ENCODE measurements at places on chromosomes 4 and X. TPM values are rescaled to one million over a fixed set of nuclear protein-coding genes. Genes with fewer than 3 reads are reported as not detected.
A peak's percentile ranks its signal among the peaks of the same experiment; 100 is the strongest.

GRCh38 chr4:90951037-90951436 is 823.8 kb downstream of the CCSER1 start:
- peak; percentile 83 for DNase-seq

DNA sequence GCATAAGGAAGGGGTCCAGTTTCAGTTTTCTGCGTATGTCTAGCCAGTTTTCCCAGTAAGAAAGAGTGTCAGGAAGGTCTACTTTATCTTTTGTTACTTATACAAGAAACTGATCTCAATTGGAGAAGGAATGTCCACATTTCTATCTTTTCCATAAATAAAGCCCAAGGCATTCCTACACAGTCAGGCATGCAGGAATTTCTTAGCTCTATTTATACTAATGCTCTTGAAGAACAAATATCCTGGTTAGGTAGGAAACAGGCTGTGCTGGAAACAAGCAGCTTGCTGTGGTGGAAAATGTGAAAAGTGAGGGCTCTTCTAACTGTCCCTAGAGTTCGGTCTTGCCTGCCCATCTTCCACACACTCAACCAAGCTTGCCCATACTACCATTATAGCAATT is 37.9 kb upstream of the PITX2 start:
- no peak for DNase-seq

DNA sequence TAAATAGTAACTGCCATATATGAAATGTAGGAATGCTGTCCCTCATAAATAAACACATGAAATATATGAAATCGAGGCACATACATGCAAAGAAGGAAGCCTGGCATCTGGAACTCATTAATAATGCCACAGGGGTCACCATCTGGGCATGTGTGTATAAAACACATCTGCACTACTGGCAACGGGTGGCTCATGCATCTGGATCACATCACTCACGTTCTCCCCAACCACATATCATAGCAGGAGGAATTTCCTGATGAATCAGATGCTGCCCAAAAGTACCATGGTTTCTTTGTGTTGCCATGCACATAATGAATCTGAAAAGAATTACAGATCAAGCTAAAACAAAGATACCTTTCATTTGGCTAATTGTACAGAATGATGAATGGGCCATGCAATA is 28.6 kb downstream of the RNF175 start:
- no peak for DNase-seq

- DNase-seq = no peak
Observed at GRCh38 chrX:121161501-121161933, 114.1 kb downstream of the GLUD2 start.

DNA sequence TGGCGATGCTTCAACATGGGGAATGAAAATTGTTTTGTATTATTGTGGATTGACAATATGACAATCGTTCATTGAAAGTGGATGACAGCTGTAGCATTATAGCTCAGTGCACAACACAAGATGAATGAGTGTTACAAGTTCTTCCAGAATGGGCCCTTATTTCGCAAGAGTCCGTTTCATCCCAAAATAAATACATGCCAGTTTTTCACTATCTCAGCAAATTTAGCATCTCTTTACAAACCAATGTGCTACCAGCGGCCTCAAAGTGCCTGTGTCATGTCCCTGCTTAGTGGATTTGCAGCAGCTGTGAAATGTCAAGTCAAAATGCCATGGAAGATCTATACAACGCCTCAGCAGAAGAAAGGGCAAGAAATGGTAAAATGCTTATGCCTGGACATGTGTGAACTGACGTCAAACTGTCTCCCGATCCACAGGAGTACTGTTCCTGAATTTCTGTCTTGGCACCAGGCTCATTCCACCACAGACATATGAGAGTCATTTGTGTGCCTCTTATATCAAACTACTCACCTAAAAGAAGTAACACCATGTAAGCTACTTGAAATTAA is 109.6 kb downstream of the MAML3 start:
- DNase-seq = no peak

GRCh38 chr4:85498068-85498733 is 23.3 kb downstream of the ARHGAP24 start:
- no peak for DNase-seq

DNA sequence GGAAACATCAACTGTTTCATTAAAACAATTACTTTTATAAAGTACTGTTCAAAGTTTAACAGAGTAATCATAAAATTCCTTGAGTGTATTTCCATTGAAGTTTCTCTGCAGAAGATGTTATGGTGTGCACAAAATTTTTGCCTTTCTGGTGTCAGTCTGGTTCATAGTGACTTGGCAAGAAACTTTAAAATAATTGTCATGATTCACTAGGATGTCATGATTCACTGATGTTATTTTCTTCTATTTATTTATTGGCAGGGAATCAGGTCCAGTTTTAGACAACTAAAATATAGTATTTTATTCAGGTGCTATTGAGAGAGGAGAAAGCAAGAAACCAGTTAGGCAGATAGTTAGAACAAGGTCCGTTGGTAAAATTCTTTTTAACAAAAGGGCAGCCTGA is 3.8 kb downstream of the UGT2A1 start:
- DNase-seq = no peak

DNA sequence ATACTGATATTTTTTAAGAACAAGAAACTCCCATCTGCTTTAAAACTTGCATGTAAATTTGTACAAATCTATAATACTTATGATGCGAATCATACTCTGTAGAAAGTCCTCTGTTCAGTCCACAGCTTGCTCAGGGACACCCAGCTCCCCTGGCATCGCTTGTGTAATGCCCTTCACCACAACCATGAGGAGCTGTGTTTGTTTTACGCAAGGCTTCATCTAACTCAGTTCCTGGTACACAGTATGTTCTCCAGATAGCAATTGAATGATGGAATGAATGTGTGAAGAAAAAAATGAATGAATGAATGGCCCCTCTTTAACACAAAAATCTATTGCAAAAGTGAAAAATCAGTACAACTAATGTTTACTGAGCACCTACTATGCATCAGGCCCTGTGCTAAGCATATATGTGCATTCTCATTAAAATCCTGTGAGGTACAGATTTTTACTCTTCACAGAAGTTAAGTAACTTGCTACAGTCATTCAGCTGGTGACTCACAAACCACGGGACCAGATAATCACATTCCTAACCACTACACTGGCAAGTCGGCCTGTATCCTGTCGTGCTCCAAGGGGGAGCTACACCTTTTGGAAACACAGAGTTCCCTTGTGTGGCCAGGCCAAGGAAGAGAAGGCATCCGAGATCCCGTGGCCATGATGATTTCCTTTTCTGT is 58.7 kb upstream of the KDR start:
- DNase-seq = peak; percentile 94

- DNase-seq = no peak
Observed at GRCh38 chrX:36583674-36584073, 424.5 kb upstream of the FAM47C start.

DNA sequence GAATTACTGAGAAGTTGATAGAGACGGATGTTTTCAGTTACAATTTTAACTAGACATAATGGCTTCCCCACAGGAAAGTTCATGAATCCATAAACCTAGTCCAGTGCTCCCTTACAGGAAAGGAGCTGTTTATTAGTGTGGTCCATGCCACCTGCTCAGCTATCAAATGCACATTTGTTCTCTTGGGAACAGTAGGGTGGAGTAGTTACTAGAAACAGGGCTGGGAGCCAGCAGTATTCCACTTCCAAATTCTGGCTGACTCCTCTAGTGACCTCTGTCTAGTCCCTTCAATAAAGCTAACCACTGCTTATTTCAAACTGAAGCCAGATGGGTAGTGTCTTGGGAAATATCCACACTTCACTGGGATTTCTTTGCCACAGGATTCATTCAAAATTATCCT is 88.4 kb upstream of the TLL1 start:
- DNase-seq = no peak

DNA sequence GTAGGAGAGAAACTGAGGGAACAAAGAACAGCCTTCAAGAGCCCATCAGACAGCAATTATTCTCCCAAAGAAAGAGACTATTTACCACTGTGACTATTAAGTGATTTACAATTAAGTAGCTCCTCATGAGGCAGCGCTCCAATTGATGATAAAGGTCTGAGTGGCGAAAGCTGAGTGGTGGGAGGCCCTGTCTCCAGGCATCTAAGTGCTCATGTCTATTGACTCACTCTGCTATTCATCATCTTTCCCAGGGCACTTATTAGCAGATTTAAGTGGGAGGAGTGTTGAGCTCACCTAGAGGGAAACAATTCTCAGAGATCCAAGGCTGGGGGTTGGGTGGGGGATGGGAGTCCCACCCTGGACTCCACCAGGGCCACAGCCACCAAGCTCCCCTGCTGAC is 23.3 kb downstream of the AMER1 start:
- no peak for DNase-seq

DNA sequence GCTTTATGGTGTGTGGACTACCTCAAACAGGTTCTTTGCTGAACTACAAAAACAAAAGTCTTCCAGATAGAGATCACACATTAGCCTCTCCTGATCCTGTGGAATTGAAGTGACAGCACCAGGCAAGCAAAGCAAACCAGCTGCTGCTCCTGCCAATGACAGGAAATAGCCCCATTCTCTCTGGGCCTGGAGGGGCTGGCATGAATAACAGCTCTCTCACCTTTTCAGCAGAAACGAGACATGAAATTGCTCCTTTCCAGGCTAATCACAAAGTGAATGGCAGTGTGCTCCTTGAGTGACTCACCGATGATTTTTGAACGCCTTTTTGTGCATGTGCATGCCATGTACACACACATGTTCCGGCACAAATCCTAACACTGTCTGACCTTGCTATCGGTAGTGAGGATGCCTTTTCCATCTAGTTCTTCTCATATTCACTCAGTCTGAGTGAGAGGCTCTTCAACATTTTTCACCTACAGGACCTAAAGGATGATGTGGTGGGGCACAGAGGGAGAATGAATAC is 24.4 kb downstream of the MFAP3L start:
- no peak for DNase-seq

DNA sequence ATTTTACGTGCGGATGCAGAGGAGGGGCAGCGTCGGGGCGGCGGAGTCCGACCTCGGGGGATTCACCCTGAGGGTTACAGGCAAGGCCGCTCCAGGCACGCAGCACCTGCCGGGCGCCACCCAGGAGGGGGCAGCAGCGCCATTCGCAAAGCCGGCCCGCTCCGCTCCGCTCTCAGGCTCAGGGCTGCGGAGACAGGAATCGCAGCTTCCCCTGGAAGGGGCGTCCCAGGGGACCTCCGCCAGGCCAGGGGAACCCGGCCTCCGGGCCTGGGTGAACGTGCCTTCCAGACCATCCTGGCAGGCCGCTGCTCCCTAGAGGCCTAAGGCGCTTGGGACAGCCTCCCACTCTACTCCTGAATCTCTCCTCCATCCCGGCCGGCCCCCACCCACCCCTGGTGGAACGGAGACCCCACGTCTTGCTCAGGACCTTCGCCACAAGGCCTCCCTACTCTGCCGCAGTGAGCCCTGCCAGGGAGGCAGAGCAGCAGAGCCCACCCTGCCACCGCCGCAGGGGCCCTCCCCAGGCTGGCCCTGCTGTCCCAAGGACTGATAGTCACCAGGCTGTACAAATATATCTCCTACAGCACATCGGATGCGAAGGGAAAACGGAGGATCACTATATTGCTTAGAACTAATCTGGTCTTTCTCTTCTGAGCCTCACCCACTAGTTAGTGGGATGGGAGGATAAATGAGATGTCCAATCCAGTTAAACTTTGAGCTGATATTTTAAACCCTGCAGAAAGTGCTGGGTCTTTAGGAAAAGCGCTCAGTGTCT is 115.0 kb downstream of the SMIM20 start:
- no peak for DNase-seq

GRCh38 chr4:16859031-16859430 is 39.4 kb downstream of the LDB2 start:
- DNase-seq = no peak

DNA sequence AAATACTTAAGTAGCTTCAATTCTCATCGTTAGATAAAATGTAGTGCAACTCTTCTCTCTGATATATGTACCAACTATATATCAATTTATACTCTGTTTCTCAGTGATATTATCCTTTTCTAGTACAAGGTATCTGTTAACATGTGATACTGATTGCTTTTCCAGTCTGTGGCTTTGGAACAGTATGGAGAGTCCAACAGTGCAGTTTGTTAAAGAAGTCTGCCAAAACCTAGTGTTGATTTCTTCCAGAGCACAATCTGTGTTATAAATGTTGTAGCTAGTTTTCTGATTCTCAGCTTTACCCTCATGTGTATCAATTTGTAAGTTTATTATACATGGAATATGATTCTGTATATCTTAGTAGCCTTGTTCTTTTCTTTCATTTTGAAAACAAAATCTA is 465.0 kb downstream of the IL15 start:
- DNase-seq = no peak

GRCh38 chr4:169090484-169091215 is 80.6 kb upstream of the CBR4 start:
- no peak for DNase-seq

GRCh38 chrX:13093529-13094140 is 49.2 kb upstream of the FAM9C start:
- DNase-seq = no peak

DNA sequence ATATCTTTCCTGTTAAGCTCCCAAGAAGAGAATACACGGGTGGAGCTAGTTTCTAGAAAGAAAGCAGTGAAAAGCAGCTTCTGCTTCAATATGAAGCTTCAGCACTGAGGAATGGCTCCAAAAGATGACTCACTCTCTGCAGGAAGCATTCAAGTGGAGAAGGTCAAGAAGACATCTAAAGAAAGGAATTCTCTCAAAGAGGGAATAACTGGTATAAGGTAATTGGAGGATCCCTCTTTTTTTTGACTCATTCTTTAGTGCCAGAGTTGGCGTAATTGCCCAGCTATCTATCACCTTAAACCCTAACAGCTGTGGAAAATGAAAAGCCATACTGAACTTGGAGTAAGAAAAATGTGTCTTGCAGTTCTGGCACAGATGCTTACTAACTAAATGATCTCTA is 3.5 kb downstream of the EDA2R start:
- DNase-seq = peak; percentile 56

- DNase-seq = no peak
Observed at GRCh38 chr4:48331577-48332330, 9.6 kb upstream of the SLAIN2 start.

GRCh38 chr4:26242451-26242850 is 78.4 kb upstream of the RBPJ start:
- DNase-seq = no peak

GRCh38 chr4:161900110-161900509 is 263.7 kb downstream of the FSTL5 start:
- DNase-seq = no peak

DNA sequence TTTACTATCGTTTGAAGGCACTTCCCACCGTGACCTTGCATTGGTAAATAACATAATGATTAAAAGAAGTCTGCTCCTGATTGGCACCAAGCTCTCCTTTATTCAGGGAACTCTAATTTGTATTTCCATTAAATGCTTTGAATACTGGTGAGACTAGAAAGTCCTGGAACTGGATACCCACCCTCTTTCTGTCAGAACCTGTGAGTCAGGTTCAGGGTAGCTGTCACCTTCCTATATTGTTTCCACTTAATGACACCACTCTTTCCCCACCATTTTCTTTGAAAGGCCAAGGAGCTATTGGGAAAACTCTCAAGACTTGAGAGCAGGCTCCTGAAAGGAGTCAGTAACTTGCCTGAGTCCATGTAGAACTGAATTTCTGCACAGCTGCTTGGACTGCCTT is 55.9 kb upstream of the RASSF6 start:
- no peak for DNase-seq

Gene PDZD4
- total RNA-seq = 0.17 TPM

Gene ESX1
- not detected for total RNA-seq

Gene CT45A3
- total RNA-seq = not detected

Gene LONRF3
- 2.8 TPM for total RNA-seq

Gene USP38
- total RNA-seq = 13.7 TPM

Gene UGT2A1
- not detected for total RNA-seq

Gene NAP1L2
- total RNA-seq = not detected

Gene EXOC1L
- total RNA-seq = not detected

Gene PPP2R2C
- total RNA-seq = not detected

Gene NOX1
- not detected for total RNA-seq

Gene SNCA
- 2.4 TPM for total RNA-seq

Gene SLC34A2
- 1.6 TPM for total RNA-seq

Gene ARSJ
- 31.9 TPM for total RNA-seq

Gene ZCCHC12
- total RNA-seq = 0.46 TPM
